ENCODE measurements at places on chromosomes 1 and 21.

- no peak for DNase-seq
Measured at GRCh38 chr1:195939844-195940243, 668.4 kb downstream of the KCNT2 start.

DNA sequence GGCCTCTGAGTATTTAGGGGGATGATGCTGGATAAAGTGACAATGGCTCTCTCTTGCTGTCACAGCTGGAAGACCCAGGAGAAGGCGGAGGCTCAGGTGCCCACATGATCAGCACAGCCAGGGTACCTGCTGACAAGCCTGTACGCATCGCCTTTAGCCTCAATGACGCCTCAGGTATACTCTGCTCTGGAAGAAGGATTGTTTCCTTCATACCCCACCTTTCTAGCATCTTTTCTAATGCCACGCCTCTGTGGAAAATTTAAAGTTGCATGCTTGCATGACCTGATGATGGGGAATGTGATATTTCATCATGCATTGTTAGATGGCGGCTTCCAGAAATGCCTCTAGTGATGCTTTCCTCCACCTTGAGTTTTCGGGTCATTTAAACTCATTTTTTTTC lies 2.8 kb downstream of the MAP3K7CL start:
- DNase-seq: no peak

GRCh38 chr1:66095190-66095589 lies 302.5 kb downstream of the PDE4B start:
- DNase-seq: no peak

DNA sequence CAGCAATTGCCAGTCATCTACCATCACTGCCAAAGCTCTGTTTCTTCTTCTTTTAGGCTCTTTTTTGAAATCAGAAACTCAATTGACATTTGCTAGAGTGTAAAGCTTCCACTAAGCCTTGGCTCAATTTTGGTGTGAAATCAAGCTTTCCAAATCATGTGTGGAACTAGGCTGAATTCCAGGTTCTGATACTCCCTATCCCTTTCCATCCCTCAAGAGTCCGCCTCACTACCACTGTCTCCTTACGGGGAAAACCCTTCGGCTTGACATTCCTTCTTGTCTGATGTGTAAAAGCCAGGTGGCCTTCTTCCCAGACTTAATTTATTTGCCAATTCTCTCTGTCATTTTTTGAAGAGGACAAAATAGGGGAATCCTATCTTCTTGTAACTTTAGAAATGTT lies 47.2 kb upstream of the PRMT6 start:
- no peak for DNase-seq

DNA sequence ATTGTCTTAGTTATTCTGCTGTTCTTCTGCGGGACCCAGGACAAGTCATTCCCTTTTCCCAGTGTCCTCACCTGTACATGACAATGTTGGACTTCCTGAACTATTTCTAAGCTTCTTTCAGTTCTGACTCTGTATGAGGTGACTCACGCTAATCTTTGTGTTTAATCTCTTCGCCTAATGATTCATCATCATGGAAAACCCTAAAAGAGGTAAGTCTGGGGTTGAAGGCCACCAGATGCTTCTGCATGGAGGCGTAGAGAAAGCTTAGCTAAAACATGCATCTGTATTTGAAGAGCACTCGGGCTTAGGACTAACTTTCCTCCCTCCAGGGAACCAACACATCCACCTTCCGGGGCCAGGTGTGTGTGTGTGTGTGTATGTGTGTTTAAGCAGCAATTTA lies 7.4 kb downstream of the SPRR5 start:
- DNase-seq: no peak

- no peak for DNase-seq
Measured at GRCh38 chr1:207918581-207918980, 7.7 kb upstream of the CD34 start.

DNA sequence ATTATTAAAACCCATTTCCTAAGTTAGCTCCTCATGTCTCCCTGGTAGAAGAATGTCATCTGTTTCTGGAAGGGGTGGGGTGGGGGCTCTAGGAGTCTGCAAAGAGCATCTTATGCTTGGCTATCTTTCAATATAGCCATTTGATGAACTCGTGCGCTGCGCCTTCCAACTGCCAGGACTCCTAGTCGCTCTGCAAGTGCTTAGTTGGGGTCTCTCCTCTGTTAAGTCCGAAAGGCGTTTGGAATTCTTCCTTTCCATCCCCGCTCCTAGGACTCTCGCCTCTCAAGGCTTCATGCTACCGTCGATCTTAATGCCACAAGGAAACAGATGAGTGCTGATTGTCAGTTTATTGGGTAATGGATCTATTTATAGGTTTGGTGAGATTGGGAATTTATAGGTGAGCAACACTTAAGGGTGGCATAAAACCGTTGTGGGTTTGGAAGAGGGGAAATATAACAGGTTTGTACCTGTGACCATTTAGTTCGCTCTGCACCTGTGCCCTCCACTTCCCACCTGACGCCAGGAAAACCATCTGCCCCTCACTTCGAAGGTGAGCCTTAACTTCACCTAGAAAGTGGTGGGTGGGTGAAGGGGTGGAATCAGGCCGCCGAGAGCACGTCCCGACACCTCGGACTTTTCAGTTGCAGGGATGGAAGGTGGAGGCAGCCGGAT lies 1.1 kb downstream of the KCNH1 start:
- no peak for DNase-seq

- no peak for DNase-seq
Measured at GRCh38 chr1:229985613-229986010, 81.4 kb upstream of the GALNT2 start.

DNA sequence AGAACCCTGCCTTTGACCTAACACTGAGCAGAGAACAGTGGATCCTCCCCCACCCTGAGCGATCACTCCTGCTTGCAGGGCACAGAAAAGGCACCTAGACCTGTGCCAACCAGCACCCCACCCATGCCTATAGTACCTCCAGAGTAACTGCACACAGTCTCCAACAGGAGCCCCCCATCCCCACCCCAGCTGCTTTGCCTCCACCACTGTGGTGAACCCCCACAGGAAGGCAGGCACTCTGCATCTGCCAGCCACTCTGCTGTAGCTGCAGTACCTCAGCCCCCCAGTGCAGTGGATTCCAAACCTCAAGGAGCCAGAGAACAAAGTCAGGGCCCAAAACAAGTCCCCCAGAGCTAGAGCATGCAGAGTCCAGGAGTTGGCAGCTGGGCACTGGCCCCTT lies 10.7 kb downstream of the SPATC1L start:
- no peak for DNase-seq

DNA sequence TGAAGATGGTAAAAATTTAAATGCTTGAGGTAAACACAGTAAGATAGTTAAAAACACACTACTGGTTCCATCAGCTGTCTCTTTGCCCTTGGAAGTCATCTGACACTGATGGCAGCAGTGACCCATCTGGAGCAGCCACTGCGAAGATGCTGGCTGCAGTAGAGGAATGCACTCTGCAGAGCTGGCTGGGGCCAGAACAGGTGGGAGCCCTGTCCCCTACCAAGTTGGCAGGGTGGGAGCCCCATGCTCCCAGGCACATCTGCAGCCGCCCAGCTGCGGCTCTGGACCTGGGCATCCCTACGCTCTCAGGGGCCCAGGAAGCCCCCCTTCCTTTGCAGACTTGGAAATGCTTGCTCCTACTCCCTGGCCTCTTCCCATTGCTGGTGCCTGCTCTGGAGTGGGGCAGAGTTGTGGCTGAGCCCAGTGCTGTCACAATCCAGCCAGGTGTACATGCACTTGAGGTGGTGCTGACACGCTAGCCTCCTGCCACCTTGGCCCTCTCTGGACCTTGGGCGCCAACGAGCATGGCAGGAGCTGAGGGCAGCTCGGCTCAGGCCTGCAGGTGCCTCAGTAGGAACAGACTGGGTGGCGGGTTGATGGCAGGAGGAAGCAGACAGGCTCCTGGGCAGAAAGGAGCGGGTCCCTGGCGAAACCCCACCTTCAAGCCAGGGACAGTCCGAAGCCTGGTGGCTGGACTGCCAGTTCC lies 227.0 kb downstream of the FGGY start:
- DNase-seq: no peak

DNA sequence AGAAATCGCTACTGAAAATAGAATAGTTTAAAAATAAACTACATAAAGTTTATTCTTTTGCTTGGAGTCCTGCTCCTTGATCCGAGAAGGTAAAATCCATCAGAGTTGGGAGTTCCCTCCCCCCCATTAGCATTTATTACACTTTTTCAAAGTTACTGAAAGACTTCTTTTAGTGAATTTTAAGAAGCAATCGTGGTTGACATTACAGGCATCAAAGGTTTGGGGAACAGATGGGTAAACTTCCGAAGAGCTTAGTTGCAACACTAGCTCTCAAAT lies 31.0 kb upstream of the NFIA start:
- no peak for DNase-seq
